COR-L47 (cell line): ENCODE measurements at places on chromosomes 4 and X.

DNA sequence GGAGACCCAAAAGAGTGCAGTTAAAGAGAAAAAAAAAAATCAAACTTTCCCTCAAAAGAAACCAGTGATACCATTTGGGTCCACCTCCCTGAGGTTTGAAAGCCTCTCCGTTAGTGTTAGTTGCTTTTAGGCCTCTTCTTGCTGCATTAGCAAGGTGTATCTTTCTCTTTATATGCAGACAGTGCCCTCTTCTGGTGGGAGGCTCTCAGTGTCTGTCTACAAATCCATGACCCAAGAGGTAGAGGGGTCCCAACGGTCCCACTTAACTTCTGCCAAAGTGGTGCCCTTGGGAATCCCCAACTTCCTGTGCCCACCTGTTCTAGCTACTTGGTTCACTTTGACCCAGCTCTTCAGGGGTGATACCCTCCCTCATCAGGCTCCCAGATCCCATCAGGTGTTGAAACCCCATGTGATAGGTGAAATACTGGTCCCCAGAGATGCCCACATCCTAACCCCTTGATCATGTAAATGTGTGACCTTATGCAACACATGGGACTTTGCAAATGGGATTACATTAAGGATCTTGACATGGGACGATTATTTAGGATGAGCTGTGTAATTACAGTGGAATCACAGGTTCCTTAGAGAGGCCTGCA lies 63.7 kb upstream of the CD99 start:
- no peak for DNase-seq

- DNase-seq, result peak; percentile 65
These were observed 2.5 kb upstream of the PLP1 start for GRCh38 chrX:103774070-103774642.

- DNase-seq, result peak; percentile 67
These were observed 73.9 kb downstream of the LUZP4 start for GRCh38 chrX:115363372-115363771.

- DNase-seq, result no peak
These were observed 100.9 kb upstream of the NKX1-1 start for GRCh38 chr4:1506956-1507721.
